Kasumi-1 (cell line): ENCODE measurements at places on chromosomes 1 and 21.

GRCh38 chr1:112686835-112687234, 12.4 kb downstream of the MOV10 start:
- no peak for DNase-seq

- no peak for DNase-seq
These were observed 573.3 kb downstream of the PTPRU start for GRCh38 chr1:29809446-29810120.

DNA sequence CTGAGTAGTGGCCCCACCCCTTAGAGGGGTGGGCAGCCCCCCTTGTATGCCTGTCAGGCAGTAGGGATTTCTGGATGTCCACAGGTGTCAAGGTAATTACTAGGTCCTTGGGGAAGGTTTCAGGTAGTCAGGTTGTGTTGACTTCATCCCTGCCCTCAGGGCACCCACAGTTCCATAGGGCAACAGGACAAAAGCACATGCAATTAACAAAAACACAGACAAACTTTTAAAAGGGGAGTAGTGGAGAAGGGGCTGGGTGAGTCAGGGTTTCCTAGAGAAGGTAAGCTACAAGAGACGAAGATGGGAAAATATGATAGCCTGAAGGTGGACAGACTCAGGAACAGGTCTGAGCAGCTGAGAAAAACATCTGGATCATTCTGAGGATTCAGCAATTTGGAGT, 14.1 kb downstream of the KRTCAP2 start:
- DNase-seq = no peak

DNA sequence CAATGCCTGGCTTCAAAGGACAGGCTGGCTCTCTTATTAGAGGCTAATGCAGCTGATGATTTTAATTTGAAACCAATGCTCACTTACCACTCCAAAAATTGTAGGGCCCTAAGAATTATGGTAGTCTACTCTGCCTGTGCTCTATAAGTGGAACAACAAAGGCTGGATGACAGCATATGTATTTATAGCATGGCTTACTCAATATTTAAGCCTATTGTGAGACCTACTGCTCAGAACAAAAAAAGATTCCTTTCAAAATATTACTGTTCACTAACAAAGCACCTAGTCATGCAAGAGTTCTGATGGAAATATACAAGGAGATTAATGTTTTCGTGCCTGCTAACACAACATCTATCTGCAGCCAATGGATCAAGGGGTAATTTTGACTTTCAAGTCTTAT, 73.8 kb upstream of the DUSP10 start:
- DNase-seq = no peak

DNA sequence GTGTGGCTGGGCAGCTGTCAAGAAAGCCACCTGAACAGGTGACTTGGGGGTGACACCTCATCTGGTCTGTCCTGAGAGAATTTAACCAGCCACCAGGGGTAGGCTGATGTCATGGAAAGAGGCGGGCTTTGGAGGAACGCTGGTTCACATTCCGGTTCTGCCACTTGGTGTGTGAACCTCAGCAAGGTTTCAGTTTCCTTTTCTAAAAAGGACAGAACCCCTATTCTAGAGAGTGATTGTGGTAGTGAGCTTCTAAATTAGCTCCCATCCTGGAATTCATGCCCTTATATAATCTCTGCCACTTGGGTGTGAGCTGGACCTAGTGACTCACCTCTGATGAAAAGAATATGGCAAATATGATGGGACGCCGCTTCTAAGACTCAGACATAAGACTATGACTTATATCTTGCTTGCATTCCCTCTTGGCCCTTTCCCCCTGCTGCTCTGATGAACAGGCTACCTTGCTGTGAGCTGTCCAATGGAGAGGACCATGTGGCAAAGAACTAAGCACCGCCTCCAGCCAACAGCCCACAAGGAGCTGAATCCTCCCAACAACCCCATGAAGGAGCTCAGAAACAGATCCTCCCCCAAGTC, 332.1 kb downstream of the RRAGC start:
- no peak for DNase-seq

- no peak for DNase-seq
These were observed 31.5 kb downstream of the RGS8 start for GRCh38 chr1:182652933-182653332.

DNA sequence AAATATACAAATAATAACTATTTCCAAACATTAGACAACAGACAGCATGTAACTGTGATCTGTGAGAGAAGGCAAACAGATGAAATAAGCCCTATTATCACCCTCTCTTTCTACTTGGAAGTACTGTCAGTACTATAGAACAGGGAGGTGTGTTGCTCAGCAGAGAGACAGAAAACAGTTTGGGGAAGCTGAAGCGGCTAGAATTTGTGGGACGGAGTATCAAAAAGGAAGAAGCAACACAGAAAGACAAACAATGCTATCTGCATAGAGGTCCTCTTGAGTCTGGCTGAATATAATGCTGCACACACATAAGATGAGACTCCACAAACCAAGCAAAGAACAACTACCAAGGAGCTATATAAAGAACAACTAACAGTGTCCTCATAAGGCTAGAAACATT, 59.4 kb downstream of the ZZZ3 start:
- DNase-seq = no peak

GRCh38 chr1:66739401-66740157, 12.7 kb upstream of the DYNLT5 start:
- peak; percentile 68 for DNase-seq

DNA sequence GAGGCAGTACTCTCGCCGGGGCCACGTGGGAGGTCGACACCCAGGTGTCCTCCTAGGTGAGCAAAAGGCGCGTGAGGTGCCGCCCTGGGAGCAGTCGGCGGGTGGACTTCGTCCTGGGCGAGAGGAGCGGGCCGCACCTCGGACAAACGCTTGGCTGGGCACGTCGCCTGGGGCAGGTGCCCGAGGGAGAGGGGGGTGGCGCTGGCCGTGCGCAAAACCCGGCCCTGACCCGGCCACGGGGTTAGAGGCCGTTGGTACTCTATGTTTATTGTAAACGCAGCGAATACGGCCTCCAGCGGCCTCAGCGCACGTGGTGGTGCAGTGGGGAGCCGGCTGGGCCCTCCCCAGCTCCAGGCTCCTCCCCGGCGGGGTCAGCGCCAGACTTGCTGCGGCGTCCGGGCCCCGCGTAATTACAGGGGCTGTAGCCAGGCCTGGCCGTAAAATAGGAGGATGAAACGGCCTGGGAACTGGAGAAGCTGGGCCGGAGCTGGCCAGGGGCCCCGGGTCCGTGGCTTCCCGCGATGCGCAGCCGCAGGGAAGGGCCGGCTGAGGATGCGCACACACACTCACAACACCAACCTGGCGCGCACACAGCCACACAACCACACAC, 1.6 kb upstream of the EFNA1 start:
- DNase-seq = no peak

DNA sequence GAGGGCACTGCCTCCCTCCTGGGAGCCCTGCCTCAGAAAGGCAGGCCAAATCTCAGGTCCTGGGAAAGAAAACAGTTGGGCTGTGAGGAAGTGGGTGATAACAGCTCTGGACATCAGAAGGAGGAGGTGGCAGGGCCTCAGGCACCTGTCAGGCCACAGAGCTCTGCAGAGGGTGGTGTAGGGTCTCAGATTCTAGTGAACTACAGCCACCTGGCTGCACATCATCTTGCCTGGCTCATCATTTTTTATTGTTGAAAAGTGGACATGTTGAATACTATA, 15.3 kb upstream of the ZNF678 start:
- DNase-seq = no peak

DNA sequence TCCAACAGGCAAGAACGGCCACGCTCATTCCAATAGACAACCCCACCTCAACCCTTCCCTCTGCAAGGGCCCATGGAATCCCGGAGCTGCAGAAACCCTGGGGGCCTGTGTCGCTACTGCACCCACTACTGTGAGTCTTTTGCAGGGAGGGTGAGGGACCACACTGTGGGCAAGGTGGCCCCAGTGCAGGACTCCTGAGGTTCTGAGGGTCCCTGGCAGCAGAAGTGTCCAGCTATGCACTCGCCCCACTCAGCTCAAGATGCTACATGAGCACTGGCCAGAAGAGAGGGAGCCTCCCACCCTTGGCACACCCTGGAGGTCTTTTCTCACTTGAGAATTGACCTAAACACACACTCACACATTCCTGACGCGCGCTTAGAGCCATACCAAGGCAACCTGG, 2.1 kb upstream of the PAX7 start:
- no peak for DNase-seq

- DNase-seq = peak; percentile 64
These were observed 273.1 kb upstream of the SNX7 start for GRCh38 chr1:98388441-98388840.

GRCh38 chr1:84988588-84988987, 8.3 kb downstream of the MCOLN2 start:
- DNase-seq = peak; percentile 63

DNA sequence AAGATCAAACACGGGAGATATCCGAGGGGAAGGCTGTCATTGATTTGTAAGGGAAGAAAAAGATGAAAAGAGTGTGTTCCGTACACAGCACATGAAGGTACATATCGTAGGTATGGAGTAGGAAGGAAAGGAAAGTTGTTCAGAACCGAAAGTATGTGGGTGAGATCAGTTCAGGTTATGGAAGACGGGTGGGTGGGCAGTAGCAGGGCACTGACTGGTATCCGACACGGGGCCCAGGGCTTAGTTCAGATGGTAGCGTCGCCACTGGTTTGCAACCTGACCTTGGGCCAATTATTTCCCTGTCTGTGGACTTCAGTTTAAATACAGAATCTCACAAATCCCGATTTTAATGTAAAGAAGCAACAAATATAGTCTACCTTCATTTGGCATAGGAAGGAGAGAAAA, 27.8 kb upstream of the A3GALT2 start:
- no peak for DNase-seq

DNA sequence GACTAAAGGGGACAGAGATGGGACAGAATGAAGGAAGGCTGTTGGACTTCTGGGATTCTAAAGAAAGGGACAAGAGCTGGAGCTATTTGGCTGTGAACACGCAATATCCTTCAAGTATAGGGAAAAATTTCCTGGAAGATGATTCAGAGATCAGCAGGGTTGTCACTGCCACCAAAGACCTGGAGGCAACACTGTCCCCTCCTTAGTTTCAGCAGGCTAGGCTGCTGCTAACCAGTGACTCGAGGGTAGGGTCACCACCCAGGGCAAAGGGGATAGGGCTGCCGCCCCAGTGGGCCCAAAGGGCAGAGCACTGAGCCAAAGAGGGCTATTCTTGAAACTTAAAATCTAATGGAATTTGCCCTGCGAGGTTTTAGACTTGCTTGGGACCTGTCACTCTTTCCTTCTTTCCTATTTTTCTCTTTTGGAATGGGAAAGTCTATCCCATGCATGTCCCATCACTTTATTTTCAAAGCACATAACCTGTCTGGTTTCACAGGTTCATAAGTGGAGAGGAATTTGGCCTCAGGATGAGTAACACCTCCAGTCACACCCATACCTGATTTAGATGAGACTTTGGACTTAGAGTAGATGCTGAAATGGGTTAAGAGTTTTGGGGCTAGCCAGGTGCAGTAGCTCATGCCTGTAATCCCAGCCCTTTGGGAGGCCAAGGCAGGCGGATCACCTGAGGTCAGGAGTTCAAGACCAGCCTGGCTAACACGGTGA, 11.9 kb downstream of the IFNLR1 start:
- DNase-seq = no peak

DNA sequence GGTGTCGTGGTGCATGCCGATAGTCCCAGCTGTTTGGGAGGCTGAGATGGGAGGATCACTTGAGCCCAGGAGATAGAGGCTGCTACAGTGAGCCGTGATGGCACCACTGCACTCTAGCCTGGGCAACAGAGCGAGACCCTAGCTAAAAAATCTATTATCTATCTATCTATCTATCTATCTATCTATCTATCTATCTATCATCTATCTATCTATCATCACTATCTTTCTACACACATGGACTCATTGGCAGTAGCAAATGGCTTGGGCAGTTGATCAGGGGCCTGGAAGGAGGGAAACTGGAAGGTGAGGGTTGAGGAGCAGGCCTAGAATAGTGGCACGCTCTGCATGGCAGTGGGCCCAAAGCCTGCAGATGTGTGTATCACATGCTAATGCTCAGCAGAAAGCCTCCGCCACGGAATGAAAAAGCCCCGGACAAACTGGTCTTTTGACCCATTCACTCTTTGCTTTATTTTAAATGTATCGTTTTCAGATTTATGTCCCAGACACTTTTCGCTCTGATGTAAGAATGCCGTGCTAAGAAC, 7.3 kb upstream of the HUNK start:
- no peak for DNase-seq

- DNase-seq = no peak
These were observed 175.4 kb downstream of the NTMT2 start for GRCh38 chr1:170321113-170321512.

- peak; percentile 83 for DNase-seq
These were observed 105.2 kb downstream of the MRPL39 start for GRCh38 chr21:25501996-25502665.

- no peak for DNase-seq
These were observed 38.0 kb upstream of the COL18A1 start for GRCh38 chr21:45366931-45367401.

GRCh38 chr1:86068271-86068721, 88.3 kb downstream of the COL24A1 start:
- DNase-seq = no peak

DNA sequence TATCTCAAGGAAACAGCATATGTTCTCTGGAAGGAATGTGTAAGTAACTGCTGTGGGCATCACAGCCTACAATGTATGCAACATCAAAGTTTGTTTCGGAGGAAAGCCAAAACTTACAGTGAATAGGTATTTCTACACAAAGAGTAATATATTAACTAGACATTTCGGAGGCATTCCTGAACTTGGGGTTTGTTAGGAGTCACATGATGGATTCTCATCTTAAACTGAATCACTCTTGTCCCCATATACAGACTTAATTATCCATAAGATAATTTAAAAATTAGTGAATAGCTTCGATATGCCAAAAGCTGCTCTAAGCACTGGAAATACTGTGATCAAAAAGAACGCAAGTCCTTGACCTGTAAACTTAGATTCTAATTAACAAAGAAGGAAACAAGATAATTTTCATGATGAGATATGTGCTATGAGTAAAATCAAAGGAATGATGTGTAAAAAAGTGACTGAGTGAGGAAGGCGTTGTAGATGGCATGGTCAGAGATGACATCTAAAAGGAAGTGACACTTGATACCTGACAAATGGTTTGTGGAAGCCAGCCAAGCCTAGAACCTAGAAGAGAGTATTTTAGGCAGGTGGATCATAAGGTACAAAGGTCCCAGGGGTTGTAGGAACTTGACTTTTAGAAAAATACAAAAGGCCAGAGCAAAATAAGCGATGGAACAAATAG, 273.1 kb downstream of the MRPL39 start:
- no peak for DNase-seq

- DNase-seq = no peak
These were observed 65.4 kb downstream of the TAS1R2 start for GRCh38 chr1:18794051-18794450.

- peak; percentile 75 for DNase-seq
These were observed 483 bp downstream of the UBQLN4 start for GRCh38 chr1:156052862-156053767.

GRCh38 chr1:235874261-235874660, 7.6 kb upstream of the LYST start:
- no peak for DNase-seq

- DNase-seq = no peak
These were observed 2219.4 kb downstream of the NCAM2 start for GRCh38 chr21:23217597-23217996.

GRCh38 chr1:185408700-185409270, 91.7 kb upstream of the IVNS1ABP start:
- no peak for DNase-seq

- DNase-seq = no peak
These were observed 183.3 kb downstream of the AK5 start for GRCh38 chr1:77465139-77465538.

- no peak for DNase-seq
These were observed 29.3 kb downstream of the SGIP1 start for GRCh38 chr1:66563094-66563800.
